AG04450 (cell line): ENCODE measurements at places on chromosomes 6 and 20.

DNA sequence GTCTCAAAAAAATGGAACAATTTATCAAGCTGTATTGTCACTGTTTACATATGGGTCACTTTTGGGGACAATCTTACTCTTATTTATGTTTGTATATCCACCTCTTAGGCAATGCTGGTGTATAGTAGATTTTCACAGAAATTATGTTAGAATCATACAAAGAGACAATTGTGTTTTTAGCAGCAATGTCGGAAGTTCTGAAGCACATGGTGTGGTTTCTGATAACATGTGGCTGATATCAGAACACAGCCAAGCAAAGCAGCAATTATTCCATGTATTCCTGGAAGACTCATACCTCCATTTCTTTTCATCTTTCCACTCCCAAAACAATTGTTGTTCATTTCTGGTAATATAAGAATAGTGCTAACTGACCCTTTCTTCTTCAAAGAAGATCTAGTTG is 17.5 kb upstream of the LOC128125822 start:
- no peak for DNase-seq

GRCh38 chr6:132675749-132676148 is 16.8 kb upstream of the TAAR1 start:
- DNase-seq, result no peak

DNA sequence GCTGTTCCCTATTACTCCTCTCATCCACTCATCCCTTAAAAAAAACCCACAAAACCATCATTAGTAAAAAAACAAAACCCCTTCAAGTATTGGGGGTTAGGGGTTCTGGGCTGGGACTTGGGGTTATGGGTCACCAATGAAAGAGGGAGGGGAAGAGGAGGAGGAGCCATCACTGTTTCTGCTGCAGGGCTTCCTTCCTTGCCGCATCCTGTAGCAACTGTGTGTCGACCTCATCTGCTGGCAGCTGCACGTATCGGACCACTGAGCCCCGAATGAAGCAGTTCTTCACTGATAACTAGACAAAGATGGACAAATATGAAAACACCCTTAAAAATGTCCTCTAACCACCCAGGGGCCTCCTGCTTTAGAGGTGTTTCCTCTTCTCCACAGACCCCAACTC is 2.0 kb upstream of the VARS1 start:
- DNase-seq, result no peak

- no peak for DNase-seq
Observed at GRCh38 chr6:15595461-15596173, 67.2 kb downstream of the DTNBP1 start.

DNA sequence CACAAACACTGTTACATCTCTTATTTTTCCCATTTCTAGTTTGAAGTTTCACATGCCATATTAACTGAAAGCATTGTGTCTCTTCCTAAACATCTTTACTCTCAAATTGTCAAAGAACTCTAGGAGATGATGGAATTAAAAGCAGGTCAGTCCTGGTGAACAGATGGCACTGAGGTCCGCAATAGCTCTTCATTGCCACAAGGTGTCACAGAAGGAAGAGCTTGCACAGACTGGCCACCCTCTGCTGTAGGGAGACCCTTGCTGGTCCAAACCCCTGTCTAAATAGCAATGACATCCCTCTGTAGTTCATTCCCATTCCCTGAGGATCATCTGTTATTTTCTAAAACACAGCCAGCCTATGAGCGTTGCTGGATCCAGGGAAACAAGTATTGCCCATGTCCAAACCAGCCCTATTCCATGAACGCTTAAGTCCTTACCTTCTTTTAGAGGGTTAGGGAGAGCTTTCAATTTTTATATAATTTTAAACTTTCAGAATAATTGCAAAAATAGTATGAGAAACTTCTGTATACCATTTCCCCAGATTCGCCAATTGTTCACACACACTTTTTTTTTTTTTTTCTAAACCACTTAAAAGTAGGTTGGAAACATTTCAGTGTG is 10.1 kb upstream of the HDAC2 start:
- no peak for DNase-seq

DNA sequence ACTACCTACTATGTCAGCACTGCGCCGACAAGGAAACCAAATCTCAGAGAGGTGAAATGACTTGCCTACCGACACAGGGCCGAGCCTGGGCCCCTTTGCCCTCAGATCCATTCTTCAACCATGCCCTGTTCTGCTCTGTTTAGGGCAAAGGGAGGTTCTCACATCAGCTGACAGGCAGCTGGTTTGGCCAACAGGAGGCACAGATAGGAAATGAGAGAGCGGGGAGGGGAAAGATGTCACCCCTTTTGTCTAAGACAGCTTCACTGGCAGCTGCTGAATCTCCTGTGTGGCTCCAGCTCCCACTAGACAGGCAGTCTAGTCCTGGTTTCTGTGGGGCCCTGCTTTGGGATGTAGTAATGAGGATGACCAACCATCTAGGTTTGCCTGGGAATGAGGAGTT is 158.7 kb downstream of the TMEM200A start:
- no peak for DNase-seq

GRCh38 chr6:98539741-98540140 is 294.6 kb upstream of the POU3F2 start:
- DNase-seq, result no peak

- no peak for DNase-seq
Observed at GRCh38 chr6:72930556-72931132, 294.7 kb downstream of the KHDC1L start.

GRCh38 chr20:45189861-45190260 is 15.2 kb downstream of the PI3 start:
- no peak for DNase-seq

DNA sequence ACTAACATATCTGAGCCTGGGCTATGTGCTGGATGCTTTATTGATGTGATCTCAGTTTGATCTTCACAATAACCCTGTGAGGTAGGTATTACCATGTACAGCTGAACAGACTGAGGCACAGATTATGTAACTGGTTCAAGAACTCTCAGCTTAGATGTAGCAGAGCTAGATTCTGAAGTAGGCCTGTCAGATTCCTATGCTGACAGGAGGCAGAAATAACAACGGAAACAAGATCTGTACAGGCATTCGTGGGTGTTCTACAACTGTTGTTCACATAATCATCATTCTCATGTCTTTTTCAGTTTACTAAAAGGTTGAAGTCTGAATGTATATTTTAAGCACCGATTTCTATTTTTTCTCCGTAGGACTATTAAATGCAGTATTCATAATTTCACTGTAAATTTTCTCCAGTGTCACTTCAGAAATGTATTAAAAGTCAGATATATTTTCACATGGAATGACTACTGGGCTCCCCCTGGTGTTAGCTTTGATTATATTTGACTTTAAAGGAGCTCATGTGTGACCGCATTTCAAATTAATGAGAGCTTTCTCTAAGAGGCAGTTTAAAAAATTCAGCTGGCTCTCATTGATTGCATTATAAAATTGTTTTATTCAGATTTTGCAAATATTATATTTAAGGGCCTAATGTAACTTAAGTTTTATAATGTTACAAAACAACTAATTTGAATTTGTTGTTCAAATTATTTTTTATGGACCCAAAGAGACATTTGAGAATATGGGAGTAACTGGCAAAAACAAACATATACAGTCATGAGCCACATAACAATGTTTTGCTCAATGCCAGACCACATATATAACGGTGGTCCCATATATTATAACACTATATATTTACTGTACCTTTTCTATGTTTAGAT is 36.4 kb upstream of the SLC17A4 start:
- DNase-seq, result no peak

GRCh38 chr6:26554697-26555504 is 16.7 kb downstream of the HMGN4 start:
- no peak for DNase-seq

GRCh38 chr6:158991017-158991723 is 8.8 kb downstream of the RSPH3 start:
- DNase-seq, result no peak

DNA sequence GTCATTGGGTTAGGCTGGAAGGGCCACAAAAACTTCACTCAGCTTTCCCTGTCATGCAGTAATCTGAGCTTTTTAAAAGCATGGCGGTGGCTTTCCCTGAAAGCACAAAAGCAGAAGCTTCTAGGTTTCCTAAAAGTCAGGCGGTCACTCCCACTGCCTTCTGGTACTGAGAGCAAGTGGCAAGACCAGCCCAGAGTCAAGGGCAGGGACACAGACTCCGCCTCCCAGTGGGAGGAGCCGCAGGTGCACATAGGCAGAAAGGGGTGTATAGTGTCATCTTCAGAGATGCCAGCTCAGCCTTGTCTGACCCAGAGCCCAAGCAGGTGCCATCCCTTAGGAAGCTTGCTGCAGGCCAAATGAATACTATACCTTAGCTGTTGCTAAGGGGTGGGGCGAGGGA is 18.0 kb upstream of the PACSIN1 start:
- no peak for DNase-seq
